Kidney (tissue), 22 donors: ENCODE measurements at places on chromosomes 7 and 10.

DNA sequence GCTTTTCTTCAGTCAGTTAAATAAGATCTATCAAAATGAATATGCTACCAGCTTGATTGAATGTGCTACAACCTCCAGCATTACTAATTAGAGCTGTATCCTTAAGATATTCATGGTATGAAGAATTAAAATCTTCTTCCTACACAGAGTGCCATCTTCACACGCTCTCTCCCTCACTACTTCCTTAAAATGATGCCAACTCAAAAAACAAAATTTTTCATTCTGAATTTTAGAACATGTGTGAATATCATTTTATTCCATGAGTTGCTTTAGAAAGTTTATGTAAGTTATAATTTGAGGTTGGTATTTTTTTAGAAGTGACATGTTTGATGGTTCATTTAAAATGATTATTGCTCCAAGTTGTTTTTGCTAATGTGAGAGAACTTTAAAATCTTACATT lies 407.5 kb upstream of the CELF2 start:
- DNase-seq: no peak

- no peak for DNase-seq
Measured at GRCh38 chr7:826230-826917, 5.9 kb upstream of the SUN1 start.

DNA sequence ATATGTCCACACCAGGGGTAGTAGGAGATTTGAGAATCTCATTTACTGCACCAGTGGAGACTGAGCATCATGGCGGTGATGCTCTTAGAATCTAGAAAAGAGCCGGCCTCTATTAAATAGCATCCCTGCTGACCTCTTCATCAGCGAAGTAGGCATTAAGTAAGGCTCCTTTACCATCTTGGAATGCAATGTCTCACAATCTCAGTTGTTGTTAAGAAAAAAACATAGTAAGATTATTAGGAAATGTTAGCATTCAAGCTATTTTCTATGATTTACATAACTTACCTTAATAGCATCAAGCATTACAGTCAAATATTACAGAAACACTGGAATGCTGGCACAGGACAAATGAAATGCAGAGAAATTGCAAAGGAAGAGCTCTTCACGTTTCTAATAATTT lies 54.5 kb downstream of the ORC5 start:
- no peak for DNase-seq

- DNase-seq: no peak
Measured at GRCh38 chr10:32937911-32938424, 20.1 kb downstream of the ITGB1 start.

GRCh38 chr7:2601065-2601464 lies 30.7 kb upstream of the TTYH3 start:
- no peak for DNase-seq

GRCh38 chr7:151586531-151587260 lies 67.0 kb upstream of the RHEB start:
- DNase-seq: peak; percentile 65

DNA sequence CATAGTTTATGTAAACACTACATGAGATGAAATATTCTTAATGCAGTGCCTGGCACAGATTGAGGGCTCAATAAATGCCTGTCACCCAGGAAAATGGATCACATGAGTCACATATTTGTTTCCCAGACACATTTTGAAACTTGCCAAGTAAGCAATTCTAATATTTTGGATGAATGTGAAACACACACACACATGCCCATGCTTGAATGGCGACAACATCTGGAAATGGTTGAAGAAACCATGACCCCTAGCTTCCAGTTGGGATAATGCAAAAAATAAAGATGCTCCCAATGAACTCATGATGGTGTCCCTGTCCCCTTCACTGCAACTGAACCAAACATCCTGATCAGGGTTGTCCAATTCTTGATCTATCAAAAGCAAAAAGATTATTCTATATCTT lies 797.3 kb downstream of the XPNPEP1 start:
- no peak for DNase-seq

- peak; percentile 74 for DNase-seq
Measured at GRCh38 chr10:119237722-119238436, 30.5 kb downstream of the GRK5 start.

- DNase-seq: no peak
Measured at GRCh38 chr7:102456327-102456726, 8.3 kb downstream of the ALKBH4 start.

GRCh38 chr10:79057481-79058275 lies 11.1 kb upstream of the ZMIZ1 start:
- no peak for DNase-seq
